Hematopoietic multipotent progenitor cell treated with erythropoietin and hydrocortisone succinate and interleukin-3 and kit ligand, for 8 days (in vitro differentiated cells): ENCODE measurements at places on chromosomes 11 and 22.
A peak's percentile ranks its signal among the peaks of the same experiment; 100 is the strongest.

DNA sequence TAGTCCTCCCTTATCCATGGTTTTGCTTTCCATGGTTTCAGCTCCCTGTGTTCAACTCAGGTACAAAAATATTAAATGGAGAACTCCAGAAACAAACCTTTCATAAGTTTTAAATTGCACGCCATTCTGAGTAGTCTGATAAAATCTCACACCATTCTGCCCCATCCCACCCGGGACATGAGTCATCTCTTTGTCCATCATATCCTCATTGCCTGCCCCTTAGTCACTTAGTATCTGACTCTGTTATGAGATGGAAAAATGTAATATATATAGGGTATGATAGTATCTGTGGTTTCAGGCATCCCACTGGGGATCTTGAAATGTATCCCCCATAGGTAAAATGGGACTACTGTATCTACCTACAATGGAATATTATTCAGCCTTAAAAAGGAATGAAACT, 35.5 kb upstream of the FGF3 start:
- no peak for DNase-seq

GRCh38 chr11:132115454-132115853, 745.0 kb downstream of the NTM start:
- DNase-seq: no peak

DNA sequence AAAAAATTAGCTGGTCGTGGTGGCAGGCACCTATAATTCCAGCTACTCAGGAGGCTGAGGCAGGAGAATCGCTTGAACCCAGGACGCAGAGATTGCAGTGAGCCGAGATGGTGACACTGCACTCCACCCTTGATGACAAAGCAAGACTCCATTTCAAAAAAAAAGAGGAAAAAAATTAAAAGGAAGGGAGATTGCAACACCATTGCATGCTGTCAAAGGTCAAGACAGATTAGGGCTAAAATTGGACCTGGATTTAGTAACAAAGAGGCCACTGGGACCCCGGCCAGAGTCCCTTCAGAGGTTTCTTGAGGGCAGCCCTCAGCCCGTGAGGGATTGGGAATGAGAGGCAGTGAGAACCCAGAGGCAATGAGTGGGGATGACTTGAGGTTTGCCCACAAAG, 8.2 kb upstream of the MAFF start:
- DNase-seq: no peak

DNA sequence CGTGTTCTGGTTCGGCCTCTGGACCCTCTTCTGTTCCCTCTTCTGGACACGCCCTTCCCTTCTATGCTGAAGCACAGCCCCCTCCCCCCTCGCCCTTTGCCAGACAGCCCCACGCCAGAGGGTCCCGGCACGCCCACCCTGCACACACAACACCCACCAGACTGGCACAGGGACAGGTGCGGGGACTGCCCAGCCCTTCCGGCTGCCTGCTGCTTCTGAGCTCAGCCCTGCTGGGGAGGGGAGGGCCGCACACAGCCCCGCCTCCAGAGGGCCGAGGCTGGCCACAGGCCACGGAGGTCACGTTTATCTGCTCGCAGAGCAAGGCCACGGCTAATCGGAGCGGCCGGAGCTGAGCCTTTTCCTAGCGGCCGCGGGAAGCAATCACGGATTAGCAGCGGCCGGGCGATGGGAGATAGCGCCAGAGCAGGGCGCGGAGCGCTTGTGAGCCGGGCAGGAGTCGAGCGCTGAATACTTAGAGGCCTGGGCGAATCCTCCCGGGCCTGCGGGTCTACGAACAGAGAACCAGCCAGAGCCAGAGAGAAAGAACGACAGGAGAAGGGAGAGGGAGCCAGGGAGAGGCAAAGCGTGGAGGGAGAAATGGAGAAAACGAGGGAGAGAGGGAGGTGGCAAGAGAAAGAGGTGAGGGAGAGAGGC, 21.5 kb downstream of the OTUB1 start:
- DNase-seq: peak; percentile 78

- no peak for DNase-seq
These were observed 1.3 kb upstream of the BDNF start for GRCh38 chr11:27701355-27702105.

DNA sequence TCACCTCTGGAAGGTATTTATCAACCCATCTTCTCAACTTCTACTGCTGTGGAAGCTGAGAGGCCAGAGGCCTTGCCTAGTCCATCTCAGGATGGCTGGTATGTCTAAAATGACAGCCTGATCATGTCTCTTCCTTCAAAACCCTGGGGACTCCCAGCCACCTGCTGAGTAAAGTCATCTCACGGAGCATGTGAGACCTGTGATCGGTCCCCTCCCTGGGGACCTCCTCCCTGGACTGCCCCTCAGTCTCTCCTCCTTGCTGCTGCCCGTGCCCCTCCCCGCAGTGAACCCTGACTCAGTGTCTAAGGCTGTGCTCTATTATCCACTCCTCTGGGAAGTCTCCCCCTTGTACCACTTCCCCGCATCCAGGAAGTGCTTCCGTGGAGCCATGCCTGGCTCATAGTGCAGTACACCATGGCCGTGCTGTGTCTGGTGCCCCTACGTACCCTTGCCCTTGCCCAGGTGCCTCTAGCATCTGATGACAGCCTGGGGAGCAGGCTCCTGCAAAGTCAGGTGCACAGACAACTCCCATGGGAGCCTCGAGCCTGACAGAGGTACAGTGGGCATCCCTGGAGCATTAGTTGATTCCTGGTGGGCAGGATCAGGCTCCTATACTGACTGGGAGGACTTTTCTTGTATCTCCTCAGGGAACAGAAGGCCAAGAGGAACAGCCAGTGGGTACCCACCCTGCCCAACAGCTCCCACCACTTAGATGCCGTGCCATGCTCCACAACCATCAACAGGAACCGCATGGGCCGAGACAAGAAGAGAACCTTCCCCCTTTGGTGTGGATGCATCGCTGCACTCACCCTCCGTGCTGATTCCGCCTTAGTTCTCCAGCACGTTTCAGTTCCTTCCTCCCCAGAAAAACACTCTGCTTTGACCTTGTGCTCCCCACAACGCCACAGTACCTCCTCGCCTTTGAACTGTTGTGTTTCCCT, 13.8 kb downstream of the SMARCB1 start:
- no peak for DNase-seq

DNA sequence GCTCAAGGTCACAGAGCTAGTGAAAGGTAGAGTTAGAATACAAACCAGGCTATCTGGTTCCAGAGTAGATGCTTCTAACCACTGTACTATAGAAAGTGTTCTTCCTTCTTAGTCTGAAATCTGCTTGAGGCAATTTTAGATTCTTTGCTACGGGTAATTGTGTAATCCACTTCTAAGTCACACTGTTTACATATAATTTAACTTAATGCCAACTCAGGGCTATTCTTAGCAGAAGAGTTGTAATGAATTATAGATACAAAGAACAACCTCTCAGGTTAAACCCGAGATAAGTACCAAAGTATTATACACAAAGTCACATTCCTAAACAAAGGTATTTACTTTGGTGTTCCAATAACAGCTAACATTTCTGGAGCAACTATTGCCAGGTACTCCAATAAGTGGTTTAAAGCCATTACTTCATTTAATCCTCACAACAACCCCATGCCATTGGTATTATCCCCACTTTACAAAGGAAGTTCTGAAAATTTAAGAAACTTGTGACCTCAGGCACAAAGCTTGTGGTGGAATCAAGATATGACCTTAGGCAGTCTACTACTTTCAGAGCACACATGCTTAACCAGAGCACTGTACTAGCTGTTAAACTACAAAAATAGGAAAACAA, 31.1 kb upstream of the DDI1 start:
- no peak for DNase-seq

GRCh38 chr22:24176630-24177029, 4.7 kb upstream of the SUSD2 start:
- DNase-seq: no peak

GRCh38 chr11:9250139-9250582, 15.0 kb downstream of the DENND5A start:
- peak; percentile 46 for DNase-seq

DNA sequence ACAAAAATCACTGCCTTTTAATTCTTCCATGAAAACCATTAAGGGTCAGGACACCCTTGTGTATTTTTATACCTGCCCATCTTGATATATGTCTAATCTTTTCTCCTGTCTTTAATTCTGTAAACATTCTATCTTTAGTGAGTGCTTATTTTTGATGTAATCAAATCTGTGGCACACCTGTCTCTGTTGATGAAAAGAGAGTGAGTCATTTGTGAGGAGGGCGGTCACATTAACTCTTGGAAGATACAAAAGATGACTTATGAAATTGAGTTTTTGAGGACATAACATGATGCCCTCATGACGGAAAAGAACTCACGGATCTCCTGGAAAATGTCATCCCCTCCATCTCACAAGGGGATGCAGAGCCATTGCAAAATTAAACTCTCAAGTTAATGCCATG, 206.5 kb upstream of the PGR start:
- DNase-seq: no peak

- no peak for DNase-seq
These were observed 1270.2 kb downstream of the BRD1 start for GRCh38 chr22:48557473-48557872.

DNA sequence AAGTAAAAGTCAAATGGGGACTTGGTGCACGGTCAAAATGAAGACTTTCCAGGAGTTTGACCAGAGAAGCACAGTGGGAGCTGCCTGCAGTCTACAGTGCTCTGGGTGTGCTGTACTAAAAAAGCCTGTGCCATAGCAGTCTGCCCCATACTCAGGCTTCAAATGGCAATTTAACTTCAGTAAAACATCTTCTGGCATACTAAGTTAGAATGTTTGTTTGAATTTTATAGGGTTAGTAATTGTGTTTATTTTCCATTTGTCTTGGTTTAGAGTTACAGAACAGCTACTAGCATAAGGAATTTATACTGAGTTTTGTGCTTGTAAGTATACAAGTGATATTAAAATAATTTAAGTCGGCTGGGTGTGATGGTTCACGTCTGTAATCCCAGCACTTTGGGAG, 29.3 kb upstream of the LIPT2 start:
- no peak for DNase-seq

GRCh38 chr22:11627436-11627797, 3900.6 kb upstream of the OR11H1 start:
- DNase-seq: no peak

- DNase-seq: no peak
These were observed 446.6 kb downstream of the BUD13 start for GRCh38 chr11:116326146-116326545.

- no peak for DNase-seq
These were observed 8.8 kb upstream of the RPL3 start for GRCh38 chr22:39327995-39328754.

GRCh38 chr11:65429068-65429681, 6.6 kb downstream of the NEAT1 start:
- peak; percentile 61 for DNase-seq

- DNase-seq: no peak
These were observed 86.5 kb upstream of the MYO18B start for GRCh38 chr22:25655371-25655935.

DNA sequence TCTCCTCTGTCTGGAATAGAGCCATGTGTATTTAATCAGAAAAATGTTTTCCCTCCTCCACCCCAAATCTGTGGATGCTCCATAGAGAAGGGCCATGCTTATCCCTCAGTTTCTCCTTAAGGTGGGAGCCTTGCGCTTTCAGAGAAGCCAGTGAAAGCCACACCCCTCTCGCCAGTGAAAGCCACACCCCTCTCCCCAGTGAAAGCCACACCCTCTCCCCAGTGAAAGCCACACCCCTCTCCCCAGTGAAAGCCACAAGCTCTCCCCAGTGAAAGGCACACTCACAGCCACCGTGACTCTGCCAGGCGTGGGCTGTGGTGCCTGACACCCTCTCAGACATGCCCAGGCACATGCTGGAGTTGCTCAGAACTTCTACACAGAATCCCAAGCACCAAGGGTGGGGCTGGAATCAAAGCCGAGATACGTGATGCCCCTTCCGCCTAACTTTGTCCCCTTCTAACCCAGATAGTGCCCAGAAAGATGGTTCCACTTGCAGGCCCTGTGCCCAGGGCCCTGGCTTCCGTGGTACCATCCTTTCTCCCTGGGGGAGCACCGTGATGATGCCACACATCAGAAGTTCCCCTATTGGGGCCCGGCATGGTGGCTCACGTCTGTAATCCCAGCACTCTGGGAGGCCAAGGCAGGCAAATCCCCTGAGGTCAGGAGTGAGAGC, 16.5 kb upstream of the PRR5 start:
- DNase-seq: peak; percentile 88

DNA sequence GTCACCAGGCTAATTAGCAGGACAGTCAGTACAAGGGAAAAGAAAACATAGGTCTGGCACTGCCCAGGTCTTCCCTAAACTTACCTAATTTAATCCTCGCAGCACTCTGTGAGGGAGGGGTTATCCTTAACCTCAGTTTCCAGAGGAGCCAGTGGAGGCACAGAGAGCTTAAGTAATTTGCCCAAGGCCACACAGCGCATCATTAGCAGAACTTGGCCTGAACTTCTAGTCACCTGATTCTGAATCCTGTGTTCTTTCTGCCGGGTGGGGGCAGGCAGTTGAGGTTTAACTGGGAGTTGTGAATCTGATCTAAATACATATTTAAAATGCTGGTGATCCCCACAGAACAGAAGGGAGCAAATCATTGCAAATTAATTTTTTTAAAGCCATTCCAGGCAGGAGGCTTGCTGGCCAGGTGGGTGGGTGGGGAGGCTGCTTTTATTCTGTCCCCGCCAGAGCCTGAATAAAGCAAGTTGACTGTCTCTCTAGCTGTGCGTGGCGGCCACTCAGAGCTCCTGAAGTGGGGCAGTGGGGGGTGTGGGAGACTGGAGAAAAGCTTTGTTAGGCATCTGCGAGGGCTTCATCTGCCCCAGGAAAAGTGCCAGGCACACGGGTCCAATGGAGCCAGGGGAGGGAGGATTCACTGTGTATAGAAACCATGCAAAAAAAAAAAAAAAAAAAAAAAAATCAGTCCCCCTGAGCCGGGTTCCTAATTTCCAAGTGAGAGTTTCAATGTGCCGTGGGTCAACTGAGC, 66.1 kb downstream of the NFAM1 start:
- no peak for DNase-seq

- peak; percentile 67 for DNase-seq
These were observed 21.9 kb downstream of the SERPINH1 start for GRCh38 chr11:75583718-75584658.

DNA sequence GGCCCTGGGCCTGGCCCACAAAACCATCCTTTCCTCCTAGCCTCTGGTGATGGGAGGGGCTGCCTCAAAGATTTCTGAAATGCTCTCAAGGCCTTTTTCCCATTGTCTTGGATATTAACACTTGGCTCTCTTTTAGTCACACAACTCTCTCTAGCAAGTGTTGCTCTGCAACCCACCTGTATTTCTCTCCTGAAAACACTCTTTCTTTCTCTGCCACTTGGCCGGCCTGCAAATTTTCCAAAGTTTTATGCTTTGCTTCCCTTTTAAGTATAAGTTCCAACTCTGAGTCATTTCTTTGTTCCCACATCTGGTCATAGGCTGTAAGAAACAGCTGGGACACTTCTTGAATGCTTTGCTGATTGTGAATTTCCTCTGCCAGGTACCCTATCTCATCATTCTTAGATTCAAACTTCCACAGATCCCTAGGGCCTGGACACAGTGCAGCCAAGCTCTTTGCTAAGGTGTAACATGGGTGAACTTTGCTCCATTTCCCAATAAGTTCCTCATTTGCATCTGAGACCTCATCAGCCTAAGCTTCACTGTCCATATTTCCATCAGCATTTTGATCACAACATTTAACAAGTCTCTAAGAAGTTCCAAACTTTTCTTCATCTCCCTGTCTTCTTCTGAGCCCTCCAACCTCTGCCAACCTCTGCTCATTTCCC, 93.8 kb downstream of the TRIM29 start:
- DNase-seq: no peak

GRCh38 chr22:37188901-37189466, 937 bp upstream of the C1QTNF6 start:
- DNase-seq: no peak
